Aorta (tissue), 5 donors: ENCODE measurements at places on chromosomes 4 and X. TPM values are rescaled to one million over a fixed set of nuclear protein-coding genes. Genes with fewer than 3 reads are reported as not detected.

DNA sequence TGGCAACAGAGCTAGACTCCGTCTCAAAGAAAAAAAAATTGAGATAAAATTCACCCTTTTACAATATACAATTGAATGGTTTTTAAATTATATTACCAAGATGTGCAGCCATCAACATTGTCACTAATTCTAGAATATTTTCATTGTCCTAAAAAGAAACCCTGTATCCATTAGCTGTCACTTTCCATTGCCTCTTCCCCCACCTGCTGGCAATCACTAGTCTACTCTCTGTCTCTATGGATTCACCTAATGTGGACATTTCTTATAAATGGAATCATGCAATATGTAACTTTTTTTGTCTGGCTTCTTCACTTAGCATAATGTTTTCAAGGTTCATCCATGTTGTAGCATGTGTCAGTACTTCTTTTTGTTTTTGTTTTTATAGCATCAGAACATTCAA, 20.8 kb downstream of the ABHD18 start:
- H3K27me3 ChIP-seq, result no peaks in the 10 kb centered on the region
- H3K4me1 ChIP-seq, result no peaks in the 10 kb centered on the region
- H3K36me3 ChIP-seq, result no peaks in the 10 kb centered on the region
- DNase-seq, result no peak

- H3K4me1 ChIP-seq, result no peaks in the 10 kb centered on the region
- DNase-seq, result no peak
- H3K36me3 ChIP-seq, result no peaks in the 10 kb centered on the region
- no peaks in the 10 kb centered on the region for H3K27me3 ChIP-seq
These were observed 99.0 kb upstream of the SPANXC start for GRCh38 chrX:141341341-141341740.

DNA sequence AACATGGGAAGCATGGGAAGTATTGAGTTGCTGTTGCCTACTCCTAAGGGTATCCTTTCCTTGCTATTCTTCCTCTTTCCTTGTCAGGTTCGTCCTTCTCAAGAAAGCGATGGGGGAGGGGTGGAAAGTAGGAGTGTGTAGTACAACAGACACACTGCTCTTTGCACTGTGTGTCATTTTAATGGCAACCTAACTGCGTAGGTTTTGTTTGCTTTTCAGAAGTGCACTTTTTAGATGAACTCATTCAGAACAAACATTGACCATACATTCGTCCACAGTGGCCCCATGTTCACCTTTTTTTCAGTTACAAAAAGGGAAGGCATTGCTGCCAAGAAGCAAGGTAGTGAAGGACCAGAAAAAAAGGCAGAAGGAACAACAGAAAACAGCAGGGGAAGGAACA, 10.2 kb upstream of the YIPF6 start:
- no peak overlapping the region for H3K4me3 ChIP-seq
- H3K27me3 ChIP-seq, result no peaks in the 10 kb centered on the region
- no peaks in the 10 kb centered on the region for H3K36me3 ChIP-seq
- no peak overlapping the region for H3K27ac ChIP-seq
- no peaks in the 10 kb centered on the region for H3K4me1 ChIP-seq

GRCh38 chr4:508675-509638, 9.9 kb downstream of the PIGG start:
- no peak overlapping the region for H3K4me3 ChIP-seq
- H3K27ac ChIP-seq, result no peak overlapping the region
- H3K4me1 ChIP-seq, result no peaks in the 10 kb centered on the region
- no peak for DNase-seq

Gene SPANXN3
- not detected for total RNA-seq

Gene PCDH7
- total RNA-seq, result 232 TPM

Gene TREX2
- total RNA-seq, result 4.5 TPM
